ENCODE measurements at places on chromosomes 5 and 9.

DNA sequence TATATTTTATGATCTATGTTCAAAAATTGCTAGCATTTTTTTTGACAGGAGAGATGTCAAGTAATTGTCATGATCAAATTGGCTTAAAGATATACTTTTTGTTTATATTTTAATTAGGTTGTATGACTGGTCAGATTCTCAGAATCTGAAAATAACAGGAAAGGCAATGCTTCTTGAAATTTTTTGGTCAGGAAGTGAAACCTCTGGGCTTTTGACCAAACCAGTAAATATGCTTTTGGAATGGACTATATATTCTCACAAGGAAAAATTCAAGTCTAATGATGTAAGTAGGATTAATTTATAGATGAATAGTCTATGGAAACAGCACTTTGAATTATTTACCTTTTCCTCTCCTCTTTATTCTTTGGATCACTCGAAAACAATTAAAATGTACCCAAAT, 52.3 kb downstream of the SLF1 start:
- no peak for DNase-seq

- DNase-seq, result no peak
Observed at GRCh38 chr9:90802386-90802985, 867 bp downstream of the SYK start.

GRCh38 chr5:9348401-9348996, 197.4 kb downstream of the SEMA5A start:
- DNase-seq, result no peak

GRCh38 chr9:32004431-32005076, 379.9 kb upstream of the ACO1 start:
- DNase-seq, result no peak

DNA sequence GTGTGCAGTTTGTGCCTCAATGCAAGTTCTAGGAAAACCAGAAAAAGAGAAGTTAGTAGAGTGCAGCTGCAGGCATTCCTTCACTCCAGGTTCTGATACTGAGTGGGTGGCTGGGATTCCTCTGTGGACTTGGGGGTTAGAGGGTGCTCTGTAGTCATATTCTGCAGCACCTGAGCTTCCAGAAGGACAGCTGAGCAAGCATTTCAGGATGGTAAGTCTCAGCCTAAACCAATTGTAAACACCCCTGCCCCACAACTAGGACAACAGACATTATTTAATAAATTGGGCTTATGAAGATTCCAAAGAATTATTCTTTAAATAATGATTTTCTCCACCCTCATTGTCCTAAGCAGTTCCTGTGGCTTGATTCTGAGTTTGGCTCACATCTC, 9.1 kb downstream of the FAXDC2 start:
- no peak for DNase-seq

GRCh38 chr9:75891277-75891741, 836 bp downstream of the PCSK5 start:
- no peak for DNase-seq

DNA sequence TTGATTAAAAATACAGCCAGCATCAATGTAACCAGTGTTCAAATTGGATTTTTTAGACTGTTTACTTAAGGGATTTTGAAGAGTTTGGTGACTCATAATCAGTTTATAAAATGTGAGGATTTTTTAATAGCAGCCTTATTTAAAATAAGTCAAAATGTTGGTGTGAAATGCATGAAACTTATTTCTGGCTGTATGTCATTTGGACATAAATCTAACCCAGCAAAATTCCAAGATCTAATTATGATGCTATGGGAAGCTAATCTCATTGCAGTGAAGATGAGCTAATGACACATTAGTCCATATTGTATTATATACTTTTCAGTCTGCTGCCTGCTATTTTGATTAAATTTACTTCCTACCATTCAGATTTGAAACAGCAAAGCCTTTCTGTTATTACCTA, 140.3 kb downstream of the AOPEP start:
- DNase-seq, result no peak

DNA sequence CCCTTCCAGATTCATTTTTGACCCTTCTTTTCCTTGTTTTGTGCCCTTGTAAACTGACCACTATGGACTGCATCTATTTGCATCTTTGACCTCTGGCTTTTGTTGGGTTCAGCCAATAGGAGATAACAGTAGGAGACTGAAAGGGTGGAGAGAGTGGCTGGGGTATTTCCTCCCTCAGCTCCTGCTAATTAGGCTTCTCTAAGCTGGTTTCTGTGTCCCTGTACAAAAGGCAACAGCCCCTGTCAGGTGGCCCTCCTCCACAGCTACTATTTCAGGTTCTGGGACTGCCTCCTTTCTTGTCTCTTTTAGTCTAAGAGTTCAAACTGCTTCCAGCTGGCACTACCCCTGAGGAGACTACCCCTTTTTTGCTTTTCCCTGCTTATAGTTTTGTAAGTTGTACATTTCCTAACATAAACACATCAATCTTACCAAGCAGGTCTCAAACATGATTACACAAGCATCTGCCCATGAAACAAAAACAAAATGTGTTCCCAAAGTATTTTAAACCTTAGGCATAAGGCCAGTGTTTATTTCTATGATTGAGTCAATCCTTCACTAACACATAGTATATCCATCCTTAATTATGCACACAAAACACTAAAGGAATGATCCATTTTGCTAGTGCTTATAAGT, 262.0 kb upstream of the TRPM3 start:
- no peak for DNase-seq

DNA sequence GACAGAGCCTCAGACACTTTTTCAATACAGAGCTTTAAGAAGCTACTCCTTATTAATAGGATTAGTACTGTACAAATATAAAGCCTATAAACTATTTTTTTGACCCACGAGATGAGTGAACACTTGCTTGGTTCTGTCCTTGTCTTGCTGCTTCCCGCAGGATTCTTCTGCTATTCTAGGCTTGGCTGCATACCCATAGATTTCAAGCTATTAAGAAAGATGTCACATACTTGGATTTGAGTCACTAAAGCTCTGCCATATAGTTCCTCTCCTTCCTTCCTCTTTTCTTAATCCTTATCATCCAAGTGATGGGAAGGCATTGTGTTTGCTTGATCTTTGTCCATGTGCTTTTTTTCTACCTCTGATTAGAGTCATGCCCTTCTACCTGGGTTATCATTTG, 361.2 kb upstream of the TRPC7 start:
- DNase-seq, result no peak

All from stimulated activated CD8-positive, alpha-beta memory T cell treated with anti-CD3 and anti-CD28 coated beads, Interleukin-7, amount 100 ng/mL, for 4 hours (primary cell).